Activated CD4-positive, alpha-beta T cell treated with anti-CD3 and anti-CD28 coated beads, Interleukin-2, amount 50 U/mL, for 4 hours (primary cell): ENCODE measurements at places on chromosomes 2 and 18.

- DNase-seq: no peak
Observed at GRCh38 chr2:23609254-23609653, 224.3 kb downstream of the KLHL29 start.

- no peak for DNase-seq
Observed at GRCh38 chr18:70991577-70991976, 702.7 kb downstream of the SOCS6 start.

DNA sequence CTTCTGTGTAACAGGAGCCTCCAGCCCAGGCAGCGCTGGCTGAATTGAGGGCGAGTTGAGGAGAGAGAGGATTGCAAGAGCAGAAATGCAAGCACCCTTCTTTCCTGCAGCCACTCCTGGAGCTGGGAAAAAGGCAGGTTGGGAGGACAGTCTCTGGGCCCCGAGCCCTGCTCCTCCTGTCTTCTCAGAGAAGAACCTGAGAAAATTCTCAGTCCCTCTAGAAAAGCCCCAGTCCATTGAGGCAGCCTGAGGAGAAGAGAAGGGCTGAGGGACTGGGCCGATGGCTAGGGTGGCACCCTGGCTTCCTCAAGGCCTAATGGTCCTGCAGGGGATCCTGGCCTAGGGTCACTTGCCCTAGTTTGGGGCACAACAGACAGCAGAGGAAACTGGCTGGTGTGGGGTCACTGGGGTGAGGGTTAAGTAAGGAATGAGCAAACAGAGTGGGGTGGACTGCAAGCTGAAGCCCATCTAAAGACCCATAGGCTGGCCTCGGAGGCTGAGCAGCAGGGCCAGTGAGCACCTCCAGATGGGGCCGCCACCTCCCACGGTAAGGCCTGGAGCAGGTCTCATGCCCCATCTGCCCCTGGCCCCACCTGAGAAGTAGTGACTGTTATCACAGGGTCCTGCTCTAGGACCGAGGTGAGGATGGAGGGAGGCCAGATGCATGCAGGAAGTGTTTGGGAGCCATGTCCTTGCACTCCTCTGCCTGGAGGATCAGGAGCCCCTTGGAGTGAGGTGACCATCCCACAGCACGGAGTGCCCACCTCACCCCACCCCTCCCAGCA is 12.4 kb downstream of the CIB4 start:
- no peak for DNase-seq

GRCh38 chr2:39059366-39059952 is 61.4 kb downstream of the SOS1 start:
- DNase-seq: no peak

DNA sequence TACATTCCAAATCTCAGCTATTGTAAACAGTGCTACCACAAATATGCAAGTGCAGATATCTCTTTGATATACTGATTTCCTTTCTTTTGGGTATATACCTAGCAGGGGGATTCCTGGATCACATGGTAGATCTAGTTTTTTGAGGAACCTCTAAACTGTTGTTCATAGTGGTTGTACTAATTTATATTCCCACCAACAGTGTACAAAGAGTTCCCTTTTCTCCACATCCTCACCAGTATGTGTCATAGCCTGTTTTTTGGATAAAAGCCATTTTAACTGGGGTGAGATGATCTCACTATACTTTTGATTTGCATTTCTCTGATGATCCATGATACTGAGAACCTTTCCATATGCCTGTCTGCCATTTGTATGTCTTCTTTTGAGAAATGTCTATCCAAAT is 6.3 kb upstream of the CCNT2 start:
- no peak for DNase-seq

DNA sequence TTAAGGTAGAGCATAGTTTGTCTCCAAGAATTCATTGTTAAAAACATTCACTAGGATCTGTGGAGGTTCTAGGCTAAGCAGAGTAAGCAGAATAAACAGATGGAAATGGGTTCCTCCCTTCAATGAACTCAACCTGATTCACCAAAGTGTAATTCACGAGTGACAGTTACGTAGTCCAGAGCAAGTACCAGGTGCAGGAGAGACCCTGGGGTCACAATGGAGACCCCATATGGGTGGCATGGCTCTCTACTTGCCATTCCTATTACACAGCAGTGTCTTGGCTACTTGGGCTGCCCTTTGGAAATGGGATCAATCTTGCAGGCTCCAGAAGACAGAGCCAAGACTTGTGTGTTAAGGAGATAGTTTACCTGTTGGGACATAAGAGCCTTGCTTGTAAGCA is 7.1 kb downstream of the MYCN start:
- DNase-seq: no peak

DNA sequence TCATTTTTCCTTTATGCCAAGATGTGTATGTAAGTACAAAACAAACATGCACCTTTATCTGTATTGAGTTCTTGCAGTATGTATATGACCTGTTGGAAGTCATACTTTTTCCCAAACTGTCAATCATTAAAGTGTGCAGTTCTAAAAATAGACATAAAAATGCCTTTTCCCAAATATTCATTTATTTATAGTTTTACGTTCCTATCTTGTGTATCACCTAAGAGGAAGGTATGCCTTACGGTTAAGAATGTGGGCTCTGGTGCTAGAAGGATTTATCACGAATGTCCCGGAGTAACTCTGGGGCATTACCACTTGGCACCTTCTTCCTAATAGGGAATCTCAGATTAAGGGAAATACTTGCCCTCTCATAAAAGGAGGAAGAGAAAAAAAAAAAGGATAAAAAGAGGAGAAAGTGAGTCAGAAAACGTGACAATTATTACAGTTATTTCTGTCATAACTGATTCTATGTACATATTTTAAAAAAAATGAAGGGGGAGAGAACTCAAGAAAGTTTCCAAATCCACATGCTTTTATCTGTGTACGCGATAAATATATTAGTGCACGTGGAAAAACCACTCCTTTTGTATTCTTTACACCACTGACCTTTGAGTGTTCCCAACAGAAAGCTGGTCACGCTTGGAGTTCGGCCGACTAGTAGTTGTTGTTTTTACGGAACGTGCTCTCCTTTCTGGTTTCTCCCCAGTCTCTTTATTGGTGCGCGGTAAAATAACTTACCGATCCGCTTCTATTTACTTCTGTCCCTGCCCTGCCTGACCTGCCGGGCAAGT is 721 bp downstream of the MCEE start:
- DNase-seq: no peak

DNA sequence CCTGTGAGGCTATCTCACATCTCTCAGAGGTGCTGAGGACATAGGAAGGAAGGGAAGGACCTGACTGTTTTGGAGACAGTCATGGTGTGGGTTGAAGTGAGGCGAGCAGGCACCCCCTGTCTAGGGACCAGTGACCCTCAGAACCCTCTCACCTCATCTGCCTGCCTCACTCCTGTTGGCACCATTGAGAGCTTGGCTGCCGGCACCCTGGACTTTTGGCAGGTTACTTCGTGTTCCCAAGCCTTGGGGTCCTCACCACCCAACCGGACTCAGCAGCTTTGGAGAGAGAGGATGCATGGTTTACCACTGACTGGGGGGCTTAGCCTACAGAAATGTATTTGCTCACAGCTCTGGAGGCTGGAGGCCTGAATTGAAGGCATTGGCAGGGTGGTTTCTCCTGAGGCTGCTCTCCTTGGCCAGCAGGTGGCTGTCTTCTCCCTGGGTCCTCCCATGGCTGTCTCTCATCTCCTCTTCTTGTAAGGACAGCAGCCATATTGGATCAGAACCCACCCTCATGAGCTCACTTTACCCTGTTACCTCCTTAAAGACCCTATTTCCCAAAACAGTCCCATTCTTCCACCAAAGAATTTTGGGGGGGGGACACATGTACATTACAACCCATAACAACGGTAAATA is 142.0 kb downstream of the TSN start:
- no peak for DNase-seq

DNA sequence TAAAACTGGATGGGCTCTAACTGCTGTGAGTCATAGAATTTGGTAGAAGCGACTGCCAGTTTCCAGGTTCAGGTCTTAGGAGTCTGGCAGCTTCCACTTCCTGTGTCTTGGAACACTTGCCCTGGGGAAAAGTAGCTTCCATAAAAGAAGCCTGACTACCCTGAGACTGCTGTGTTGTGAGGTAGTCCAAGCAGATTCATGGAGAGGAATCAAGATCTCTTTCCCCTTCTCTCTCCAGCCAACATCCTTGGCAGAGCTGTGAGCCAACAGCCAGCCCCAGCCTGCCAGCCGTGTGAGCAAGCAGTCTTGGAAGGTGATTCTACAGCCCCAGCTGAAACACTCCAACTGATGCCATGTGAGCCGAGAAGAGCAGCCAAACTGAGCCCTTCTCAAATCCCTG is 33.7 kb downstream of the SLC20A1 start:
- DNase-seq: no peak

- DNase-seq: no peak
Observed at GRCh38 chr2:146544701-146545100, 1300.1 kb upstream of the ACVR2A start.

GRCh38 chr18:62023536-62023935 is 130.7 kb upstream of the RNF152 start:
- DNase-seq: no peak

GRCh38 chr2:238669046-238669445 is 178.8 kb upstream of the TWIST2 start:
- no peak for DNase-seq

DNA sequence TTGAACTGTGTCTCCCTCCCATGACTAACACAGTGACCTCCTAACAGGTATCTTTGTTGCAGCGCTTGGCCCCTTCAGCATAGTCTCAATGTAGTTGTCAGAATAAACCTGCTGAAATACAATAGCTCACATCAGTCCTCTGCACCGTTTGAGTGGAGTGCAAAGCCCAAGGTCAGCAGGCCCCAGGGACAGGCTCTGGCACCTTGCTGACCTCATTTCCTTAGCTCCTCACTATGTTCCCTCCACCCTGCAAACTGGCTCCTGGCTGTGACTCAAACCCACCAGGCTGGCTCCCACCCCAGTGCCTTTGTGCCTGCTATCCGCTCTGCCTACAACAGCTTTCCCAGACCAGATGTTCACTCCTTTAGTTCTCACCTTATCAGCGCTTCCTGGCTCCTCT is 146.7 kb downstream of the LRATD1 start:
- DNase-seq: no peak

DNA sequence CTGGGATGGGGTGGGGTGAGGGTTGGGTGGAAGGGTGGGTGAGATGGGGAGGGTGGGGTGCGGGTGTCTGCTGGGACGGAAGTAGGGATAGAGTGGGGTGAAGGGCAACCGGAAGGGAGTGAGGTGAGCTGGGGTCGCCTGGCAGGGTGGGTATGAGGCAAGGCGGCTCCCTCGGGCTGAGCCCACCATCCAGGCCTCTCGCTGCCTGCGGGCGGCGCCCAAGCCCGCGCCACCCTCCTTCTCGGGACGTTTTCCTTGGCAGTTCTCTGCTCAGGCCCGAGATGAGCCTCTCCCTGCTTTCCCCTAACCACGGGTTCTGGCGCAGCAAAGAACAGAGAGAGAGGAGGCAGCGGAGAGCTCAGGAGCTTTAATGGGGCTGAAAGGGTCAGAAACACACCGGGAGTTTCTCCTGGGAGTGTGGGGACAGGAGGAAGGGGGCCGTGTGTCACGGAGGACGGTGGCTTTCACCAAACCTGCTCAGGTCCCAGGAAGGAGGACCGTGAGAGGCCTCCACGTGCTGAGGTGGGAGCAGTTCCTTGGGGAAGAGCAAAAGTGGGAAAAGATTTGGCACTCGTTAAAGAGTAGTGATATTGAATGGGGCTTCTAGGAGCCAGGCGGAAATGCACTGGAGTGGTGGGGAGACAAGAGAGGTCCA is 4.1 kb downstream of the FEV start:
- DNase-seq: no peak

DNA sequence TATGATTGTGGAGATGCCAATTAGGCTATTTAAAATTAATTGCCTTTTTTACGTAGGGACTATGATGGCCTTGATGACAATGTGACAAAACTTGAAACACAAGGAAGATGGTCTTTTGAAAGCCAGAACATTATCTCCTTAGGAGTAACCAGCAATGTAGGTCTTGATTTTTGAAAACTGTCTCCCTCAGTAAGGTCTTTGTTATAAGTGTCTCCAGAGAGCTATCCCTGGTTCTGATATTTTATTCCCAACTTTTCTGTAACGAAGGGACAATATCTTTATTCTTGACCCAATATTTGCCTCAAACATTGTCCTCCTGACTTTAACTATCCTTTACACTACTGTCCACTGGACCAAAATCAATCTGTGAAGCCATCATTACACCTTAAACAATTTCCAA is 493.2 kb downstream of the CCDC85A start:
- no peak for DNase-seq

DNA sequence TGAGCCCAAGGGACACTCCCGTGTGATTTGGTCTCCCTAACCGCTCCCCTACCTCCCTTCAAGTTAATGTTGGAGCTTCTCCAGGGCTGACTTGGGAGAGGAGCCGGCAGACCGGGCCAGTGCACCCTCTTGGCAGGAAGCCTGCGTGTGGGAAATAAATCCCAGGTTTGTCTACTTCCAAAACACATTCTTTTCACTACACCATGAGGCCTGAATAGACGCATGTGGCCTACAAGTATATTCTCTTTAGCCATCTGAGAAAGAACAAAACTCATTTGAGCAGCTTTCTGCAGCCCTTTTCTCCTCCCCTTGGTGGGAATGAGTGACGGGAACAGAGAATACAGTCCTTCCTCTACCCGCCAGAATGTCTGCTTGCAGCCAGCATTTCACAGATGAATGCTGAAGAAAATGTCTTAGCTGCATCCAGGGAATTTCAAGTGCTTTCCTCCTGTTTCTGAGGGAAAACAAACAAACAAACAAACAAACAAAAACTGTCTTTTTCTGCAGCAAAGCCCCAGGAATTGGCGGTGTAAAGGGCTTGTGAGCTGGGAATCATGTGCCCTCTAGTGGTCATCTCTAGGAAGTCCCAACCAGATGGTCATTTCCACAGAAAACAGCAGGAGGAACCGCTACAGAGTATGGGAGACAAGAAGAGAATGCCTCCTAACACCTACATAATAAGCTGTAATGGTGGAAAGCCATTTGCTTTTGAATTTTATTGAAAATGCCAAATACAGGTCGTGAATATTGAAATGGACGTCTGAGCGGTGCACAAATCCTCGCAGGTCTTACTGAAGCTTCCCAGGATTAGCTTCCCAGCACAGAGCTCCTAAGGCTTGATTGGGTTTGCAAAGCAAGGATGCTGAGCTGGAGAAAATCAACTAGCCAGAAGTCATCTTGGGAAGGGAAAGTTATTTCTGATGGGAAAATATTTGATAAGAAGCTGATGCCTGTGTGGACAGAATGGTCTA is 41.2 kb upstream of the DAPL1 start:
- no peak for DNase-seq

DNA sequence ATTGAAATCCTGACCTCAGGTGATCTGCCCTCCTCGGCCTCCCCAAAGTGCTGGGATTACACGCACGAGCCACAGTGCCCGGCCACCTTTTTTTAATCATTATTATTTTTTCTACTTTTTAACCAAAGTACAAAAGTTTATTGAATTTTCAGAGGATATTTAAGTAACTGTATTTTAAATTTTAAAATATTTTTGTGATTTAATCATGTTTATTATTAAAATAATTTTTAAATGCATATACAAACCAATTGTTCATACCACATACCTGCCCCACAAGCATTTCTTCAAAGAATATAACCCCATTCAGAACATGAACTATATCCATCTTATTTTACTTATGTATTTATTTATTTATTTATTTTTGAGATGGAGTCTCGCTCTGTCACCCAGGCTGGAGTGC is 163.6 kb upstream of the MAP2 start:
- DNase-seq: no peak
